ENCODE measurements at places on chromosomes 11 and 22.

DNA sequence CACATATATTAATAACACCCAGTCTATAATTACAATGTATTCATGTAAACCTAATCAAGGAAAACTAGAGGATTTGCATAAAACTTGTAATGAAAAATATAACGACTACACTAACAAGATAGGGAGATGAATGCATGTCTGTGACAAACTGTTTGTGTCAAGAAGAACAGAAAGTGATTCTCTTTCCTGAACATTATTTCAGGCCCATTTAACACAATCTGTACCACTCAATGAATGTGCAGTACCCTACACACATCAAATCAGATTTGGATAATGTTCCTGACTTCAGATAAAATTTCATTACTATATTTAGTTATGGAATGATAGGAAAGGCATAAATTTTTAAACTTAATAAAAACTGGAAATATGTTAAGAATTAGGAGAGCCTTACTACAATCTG is 93.1 kb downstream of the CADM1 start:
- no peak for DNase-seq

GRCh38 chr11:18065572-18065971 is 19.5 kb upstream of the TPH1 start:
- no peak for DNase-seq

GRCh38 chr11:12900496-12900895 is 108.6 kb upstream of the RASSF10 start:
- no peak for DNase-seq

GRCh38 chr11:72784662-72785061 is 9.2 kb downstream of the STARD10 start:
- DNase-seq: no peak

- DNase-seq: no peak
Measured at GRCh38 chr11:118358071-118358470, 1.3 kb upstream of the UBE4A start.

GRCh38 chr11:120940160-120940848 is 83.6 kb upstream of the TBCEL start:
- DNase-seq: no peak

GRCh38 chr11:104738918-104739317 is 159.3 kb downstream of the CASP12 start:
- DNase-seq: no peak

- no peak for DNase-seq
Measured at GRCh38 chr11:69307871-69308431, 14.0 kb downstream of the MYEOV start.

DNA sequence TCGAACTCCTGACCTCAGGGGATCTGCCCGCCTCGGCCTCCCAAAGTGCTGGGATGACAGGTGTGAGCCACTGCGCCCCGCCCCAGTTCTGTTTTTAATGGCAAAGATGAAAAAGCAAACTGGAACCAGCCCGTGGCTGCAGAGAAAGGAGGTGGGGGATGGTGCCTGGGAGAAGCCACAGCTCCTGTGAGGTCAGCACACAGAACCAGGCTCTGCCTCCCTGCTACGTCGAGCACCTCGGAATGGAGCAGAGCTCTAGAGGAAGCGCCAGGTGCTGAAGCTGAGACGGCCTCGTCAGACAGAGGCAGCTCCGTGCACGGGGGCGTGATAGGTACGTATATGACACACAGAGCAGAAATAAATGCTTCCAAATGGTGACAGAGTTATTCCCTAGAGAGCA is 8.5 kb downstream of the DRD4 start:
- DNase-seq: no peak

GRCh38 chr11:65536412-65537295 is 11.8 kb downstream of the SCYL1 start:
- DNase-seq: no peak

DNA sequence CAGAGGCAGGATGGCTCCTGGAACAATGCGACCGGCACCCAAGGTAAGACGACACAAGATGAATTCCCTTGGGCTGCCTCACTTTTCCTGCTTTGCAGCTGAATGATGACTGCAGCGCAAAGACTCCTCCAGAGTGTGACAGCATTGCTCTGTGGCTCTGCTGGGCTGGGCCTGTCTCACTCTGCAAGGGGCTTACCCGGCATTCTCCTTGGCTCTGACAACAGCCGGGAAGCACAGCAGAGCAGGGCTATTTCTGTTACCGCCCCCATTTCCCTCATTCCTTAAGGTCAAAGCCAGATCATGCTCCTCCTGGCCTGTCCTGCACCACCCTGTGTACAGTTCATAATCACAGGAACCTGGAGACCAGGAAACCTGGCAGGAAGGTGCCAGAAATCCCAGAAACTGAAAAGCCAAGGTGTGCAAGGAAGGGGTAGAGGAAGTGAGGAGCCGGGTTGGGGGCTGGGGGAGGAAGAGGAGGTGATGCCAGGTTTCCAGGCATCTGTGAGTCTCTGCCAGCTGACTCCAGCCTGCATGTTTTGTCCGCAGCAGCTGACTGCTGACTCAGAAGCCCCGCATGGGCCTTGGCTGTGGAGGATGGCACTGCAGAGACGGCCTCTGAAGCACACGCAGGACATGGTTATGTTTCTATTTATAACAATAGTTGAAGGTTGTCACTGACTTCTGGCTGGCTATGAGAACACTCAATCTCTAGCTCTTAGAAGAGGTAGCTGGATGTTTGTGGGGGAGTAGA is 113.6 kb downstream of the MICAL3 start:
- no peak for DNase-seq

DNA sequence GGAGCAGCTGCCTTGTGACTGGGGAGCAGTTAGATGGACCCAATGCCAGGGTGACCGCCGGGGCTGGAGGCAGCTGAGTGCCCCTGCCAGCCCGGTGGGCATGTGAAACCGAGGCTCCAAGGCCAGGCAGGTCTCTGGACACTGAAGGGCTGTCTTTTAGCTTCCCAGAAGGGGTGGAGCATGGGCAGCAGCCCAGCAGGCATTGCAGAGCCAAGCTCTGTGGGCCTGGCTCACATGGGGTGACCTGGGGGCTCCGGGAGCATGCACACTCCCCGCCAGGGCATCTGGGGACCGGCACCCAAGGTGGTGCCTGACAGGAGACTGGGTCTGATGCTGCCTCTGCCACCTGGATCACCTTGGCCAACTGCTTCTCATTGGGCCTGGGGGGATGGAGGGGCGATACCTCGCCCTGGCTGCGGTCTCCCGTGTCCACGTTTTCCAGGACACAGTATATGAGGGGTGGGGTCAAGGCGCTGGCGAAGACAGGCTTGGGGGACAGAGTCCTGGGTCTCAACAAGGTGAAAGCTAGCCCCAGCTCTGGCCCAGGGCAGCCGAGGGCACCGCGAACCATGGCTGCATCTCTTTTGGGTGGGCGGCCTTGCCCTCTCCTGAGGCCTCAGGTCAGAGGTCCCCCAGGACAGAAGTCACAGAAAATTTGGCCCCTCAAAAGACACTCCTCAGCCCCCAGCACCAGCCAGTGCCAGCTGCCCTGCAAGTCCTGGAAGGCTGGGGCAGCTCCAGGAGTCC is 3.5 kb downstream of the INS start:
- DNase-seq: no peak

- DNase-seq: no peak
Measured at GRCh38 chr11:17014833-17015626, 816 bp upstream of the PLEKHA7 start.

DNA sequence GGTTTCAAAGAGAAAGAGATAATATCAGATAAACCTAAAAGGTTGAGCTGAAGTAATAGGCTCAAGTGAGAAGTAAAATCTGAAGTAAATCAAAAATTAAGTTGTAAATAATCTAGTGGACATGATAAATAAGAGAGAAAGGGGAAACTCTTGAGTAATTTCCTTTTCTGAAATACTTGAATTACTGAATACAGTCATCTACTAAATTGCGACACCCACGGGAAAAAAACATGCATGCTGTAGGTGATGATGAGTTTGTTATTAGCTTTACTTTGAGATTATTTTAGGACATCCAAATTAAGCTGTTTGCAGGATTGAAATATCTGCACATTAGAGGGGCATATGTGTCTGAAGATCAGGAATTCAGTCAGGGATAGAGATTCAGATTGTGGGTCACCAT is 50.0 kb upstream of the CARD18 start:
- DNase-seq: no peak

DNA sequence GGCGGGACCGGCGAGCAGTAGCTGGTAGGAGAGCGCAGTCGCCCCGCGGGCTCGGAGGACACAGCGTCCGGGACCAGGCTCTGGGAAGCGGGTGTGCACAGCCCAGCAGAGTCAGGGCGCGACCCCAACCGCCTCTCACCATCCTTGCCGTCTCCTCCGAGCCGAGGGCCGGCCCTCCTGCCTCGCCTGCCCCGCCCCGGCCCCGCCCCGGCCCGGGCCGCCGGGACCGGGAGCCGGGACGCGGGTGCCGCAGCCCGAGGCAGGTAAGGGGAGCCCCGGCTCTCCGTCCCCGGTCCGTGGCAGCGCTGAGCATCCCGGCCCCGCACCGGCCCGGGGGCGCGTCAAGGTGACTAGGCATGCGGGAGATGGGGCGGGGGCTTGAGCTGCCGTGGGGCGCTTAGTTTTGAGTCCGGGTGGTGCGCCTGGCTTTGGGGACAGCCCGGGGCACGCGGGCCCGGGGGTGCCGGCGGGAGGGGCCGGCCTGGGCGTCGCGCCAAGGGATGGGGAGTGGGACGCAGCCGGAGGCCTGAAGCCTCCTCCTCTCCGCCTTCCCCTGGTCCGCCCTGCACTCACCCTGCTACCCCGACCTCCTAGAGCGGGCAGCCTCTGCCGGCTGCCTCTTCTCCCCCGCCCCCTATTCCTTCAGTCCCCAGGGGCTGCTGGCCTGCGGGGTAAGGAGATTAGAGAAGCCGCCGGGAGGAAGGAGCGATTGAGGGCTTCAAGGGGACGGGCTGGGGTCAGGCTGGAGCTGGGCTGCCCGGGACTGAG is at the start of gene ABCG4:
TSS of gene ABCG4 (plus strand) at position 35 of the 768 bp plus-strand sequence. CDS start 914 bp downstream, outside the sequence.
- DNase-seq: no peak

Data from stimulated activated CD4-positive, alpha-beta T cell treated with anti-CD3 and anti-CD28 coated beads, Interleukin-12 subunit alpha, Interleukin-12 subunit beta, amount 100 ng/mL, for 24 hours (primary cell).